ENCODE measurements at places on chromosomes 3 and 15.
A peak's percentile ranks its signal among the peaks of the same experiment; 100 is the strongest.

- no peak for DNase-seq
Observed at GRCh38 chr15:57044072-57044702, 125.7 kb downstream of the TCF12 start.

DNA sequence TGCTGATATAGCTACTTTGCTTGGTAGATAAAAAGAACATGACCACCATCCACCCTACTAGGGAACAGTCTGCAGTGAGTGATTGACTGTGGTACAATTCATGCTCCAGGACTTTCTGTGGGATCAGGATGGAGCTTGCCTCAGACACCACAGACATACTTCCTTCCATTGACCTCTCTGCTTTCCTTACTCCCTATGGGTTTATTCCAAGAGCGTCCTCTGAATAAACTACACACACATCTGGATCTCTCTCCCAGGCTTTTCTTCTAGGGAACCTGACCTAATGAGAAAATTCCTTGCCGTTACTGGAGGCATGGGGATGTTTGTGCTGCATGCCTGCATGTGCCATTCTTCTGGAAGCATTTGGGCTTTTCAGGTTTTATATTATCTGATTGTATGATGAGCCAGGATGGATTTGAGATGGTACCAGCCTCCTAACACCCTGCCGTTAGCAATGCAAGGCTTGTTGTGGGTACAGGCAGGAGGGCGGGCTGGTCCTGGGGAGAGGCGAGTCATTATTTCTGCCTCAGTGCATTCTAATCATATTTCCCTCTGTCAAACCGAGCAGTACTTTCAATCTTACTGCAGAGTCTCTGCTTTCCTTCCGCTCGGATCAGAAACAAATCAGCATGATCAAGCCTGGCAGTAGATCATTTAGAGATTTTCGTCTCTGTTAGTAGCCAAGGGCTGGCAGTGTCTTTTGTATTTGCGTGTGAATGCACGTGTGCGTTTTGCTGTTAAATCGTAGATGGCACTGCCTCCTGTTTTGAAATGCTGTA is 279.2 kb downstream of the PDCD6IP start:
- no peak for DNase-seq

DNA sequence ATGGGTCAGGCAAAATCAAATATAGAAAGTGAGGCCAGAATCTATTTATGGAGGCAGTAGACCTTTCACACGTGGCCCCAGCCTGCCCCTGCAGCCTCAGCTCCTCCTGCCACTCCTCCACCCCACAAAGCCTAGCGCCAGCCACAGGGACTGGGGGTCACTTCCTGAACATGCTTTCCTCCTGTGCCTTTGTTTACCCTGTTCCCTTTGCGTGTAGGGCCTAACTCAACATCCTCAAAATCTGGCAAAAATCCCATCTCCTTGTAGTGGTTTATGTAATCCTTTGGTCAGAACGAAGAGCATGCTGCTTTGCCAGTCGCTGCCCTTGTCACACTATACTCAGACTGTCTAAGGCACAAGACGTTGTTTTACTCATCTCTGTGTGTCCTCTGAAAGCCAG is 39.6 kb downstream of the KBTBD12 start:
- no peak for DNase-seq

- DNase-seq, result no peak
Observed at GRCh38 chr15:88108477-88108876, 148.1 kb downstream of the NTRK3 start.

- no peak for DNase-seq
Observed at GRCh38 chr15:80669663-80670273, 25.3 kb upstream of the ABHD17C start.

DNA sequence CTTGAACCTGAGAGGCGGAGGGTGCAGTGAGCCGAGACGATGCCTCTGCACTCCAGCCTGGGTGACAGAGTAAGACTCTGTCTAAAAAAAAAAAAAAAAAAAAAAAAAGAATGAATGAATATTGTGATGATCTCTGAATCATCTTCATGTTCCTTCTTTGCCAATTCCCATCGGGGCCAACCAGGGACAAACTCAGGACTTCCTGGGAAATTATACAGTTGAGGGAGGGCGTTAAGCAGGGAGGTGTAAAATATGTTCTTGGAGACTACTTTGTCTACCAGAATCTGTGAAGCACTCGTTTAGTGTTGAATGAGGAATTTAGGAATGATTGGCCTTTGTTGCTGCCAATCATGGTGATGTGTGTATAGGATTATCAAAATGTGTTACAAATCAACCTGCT is 210.6 kb downstream of the PTPRG start:
- DNase-seq, result no peak

DNA sequence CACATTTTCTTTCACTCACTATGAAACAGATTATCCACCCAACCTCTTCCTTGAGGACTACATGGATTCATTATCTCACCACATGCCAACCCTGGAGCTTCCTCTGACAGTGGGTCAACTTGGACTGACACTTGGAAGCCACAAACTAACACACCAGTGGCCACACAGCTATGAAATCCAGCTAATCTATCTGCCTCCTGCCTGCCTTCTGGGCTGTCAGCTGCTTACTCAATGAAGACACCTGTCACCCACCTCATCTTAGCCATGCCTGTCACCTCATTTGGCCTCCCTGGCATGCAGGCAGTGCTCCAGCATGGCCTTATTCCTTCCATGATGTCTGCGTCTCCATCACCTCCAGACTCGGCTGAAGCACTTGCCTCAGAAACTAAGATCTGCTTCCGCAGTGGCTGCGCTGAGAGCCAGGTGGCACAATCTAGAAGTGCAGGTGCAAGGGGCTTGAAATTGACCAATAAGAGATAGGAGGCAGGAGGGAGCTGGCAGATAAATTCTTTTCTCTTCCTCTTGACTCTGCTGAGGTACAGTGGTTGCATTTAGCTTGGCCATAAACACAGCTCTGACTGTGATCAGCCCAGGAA is 105.2 kb upstream of the RNF7 start:
- no peak for DNase-seq

DNA sequence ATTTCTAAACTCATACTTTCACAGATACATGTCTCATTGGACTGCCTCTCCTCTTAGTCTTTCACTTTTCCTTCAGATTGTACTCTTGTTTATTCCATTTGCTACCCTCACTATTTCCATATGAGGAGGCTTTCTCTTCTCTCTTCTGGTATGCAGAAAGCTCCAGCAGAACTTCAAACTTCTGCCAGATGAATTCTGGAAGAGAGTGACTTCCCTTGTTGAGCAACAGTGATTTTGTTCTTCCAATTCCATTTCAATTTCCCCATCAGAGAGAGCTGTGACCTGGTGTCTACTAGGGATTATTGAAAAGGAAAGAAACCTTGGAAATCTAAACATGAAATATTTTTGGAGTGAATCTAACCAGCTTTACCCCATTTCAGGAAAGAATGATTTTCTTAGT is 523.2 kb upstream of the ZNF717 start:
- DNase-seq, result no peak

DNA sequence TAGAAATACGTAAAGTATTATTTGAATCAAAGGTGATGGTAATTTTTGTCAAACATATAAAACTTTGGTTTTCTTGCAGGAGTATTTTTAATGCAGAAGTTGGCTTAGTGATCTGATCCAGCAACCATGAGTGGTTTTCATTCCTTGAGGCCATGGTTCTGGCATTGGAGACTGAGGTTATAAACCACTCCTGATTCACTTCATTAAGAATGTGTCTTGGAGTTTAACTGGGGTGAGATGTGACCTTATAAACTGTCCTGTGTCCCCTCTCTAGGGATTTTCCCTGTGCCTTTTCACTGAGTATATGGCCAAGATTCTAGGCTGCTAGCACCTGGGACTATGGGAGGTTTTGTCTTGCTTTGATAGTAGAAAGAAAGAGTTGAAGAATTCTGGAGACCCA is 94.3 kb downstream of the RYR3 start:
- no peak for DNase-seq

GRCh38 chr15:90419738-90420406 is 31.8 kb downstream of the IQGAP1 start:
- peak; percentile 89 for DNase-seq

DNA sequence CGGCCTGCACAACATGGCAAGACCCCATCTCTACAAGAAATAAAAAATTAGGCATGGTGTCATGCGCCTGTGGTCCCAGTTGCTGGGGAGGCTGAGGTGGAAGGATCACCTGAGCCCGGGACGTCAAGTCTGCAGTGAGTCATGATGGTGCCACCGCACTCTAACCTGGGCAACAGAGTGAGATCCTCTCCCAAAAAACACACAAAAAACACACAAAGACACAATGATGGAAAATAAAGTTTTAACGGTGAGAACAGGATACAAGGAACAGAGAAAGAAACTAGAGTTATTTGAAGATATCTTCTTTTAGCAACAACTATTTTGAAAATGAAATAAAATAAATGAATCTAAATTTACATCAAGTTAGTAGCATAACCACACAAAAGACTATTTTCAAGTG is 12.0 kb downstream of the CLASP2 start:
- DNase-seq, result no peak
